ENCODE measurements at places on chromosomes 4 and X.

GRCh38 chr4:85700362-85700761 lies 225.4 kb downstream of the ARHGAP24 start:
- DNase-seq, result no peak

- no peak for DNase-seq
Observed at GRCh38 chr4:145716200-145716599, 36.3 kb downstream of the C4orf51 start.

DNA sequence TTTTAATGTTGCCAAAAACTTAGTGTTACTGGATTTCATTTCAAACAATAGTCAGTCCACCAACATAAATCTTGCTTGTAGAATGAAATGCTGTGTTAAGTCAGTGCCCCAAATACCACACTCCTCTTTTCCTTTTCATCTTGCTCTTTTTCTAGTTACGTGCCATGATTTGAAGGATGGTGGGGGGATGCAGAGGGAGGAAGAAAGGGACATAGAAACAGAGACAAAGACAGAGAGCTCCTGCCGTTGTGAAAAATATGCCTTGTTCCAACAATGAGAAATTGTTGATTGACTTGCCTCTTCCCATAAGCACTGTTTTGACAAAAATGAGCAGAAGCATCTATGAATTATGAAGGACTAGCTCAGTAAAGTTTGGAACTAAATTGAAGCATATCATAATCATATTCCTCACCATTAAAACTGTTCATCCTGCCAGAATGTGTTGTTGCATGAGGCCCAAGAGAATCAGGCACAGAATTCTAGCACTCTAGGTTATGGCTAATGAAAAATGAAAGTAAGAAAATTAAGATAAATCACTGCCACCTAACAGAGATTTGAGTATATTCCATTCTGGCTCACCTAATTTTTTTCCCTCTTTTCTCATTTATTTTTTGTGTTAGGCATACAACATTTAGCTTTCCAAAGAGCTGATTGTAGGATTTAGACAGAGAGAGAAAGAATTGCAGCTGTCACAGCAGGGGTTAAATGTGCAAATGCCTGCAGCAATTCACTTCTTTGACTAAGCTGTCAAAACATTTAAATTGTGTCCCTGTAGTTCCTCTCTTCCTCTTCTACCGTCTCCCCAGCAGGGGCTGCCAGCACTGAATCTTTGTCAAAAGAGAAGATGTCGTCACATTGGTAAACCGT lies 111.6 kb upstream of the PTPN13 start:
- no peak for DNase-seq

- no peak for DNase-seq
Observed at GRCh38 chr4:153465615-153466080, 512 bp upstream of the TMEM131L start.

GRCh38 chr4:111449657-111450056 lies 695.6 kb upstream of the FAM241A start:
- DNase-seq, result no peak

DNA sequence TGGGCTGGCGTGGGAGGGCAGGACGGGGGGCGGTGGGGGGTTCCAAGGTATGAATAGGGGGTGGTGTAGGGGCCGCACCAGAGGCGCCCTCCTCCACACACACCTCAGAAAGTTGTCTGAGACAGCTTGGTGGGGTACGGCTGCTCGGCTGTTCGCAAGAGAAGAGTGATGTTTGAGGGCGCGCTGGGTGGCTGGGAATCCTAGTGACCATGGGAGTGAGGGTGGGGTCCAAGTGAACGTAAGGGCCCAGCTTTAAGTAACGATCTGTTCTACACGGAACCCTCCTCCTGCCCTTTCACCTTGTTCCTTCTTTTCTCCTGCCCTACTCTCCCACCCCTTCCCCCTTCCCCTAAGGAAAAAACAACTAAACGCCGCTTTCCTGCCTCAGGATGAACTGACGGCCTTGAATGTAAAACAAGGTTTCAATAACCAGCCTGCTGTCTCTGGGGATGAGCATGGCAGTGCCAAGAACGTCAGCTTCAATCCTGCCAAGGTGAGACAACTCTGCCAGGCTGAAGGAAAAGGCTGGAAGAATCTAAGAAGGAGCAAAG lies 664 bp downstream of the MED12 start:
- DNase-seq, result no peak

- no peak for DNase-seq
Observed at GRCh38 chr4:64399313-64400109, 9.7 kb downstream of the TECRL start.

DNA sequence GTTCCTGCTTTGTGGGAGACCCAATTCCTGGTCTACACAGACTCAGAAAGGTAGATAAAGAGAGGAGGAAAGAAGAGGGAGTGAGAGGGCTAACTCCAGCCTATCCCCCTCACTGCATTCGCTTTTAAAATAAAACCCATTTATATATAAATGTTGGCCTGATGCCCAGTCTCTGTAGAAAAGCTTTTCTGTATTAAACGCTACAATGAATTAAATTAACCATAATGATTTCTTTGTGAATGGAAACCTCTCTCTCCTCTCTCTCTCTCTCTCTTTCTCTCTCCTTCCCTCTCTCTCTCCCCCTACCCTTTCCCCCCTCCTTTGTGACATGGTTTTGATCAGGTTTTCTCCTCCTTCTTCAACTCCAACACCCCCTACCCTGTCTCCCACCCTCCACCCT lies 34.8 kb downstream of the PJA1 start:
- no peak for DNase-seq

GRCh38 chr4:124783847-124784246 lies 71.3 kb upstream of the ANKRD50 start:
- no peak for DNase-seq

- DNase-seq, result no peak
Observed at GRCh38 chr4:3523146-3523627, 9.0 kb downstream of the LRPAP1 start.

All from GM19239 (cell line).